Fibroblast of skin of right quadriceps (primary cell): ENCODE measurements at places on chromosomes 7 and 10.

- no peak for DNase-seq
These were observed 169.4 kb downstream of the LRMDA start for GRCh38 chr10:75600833-75601232.

DNA sequence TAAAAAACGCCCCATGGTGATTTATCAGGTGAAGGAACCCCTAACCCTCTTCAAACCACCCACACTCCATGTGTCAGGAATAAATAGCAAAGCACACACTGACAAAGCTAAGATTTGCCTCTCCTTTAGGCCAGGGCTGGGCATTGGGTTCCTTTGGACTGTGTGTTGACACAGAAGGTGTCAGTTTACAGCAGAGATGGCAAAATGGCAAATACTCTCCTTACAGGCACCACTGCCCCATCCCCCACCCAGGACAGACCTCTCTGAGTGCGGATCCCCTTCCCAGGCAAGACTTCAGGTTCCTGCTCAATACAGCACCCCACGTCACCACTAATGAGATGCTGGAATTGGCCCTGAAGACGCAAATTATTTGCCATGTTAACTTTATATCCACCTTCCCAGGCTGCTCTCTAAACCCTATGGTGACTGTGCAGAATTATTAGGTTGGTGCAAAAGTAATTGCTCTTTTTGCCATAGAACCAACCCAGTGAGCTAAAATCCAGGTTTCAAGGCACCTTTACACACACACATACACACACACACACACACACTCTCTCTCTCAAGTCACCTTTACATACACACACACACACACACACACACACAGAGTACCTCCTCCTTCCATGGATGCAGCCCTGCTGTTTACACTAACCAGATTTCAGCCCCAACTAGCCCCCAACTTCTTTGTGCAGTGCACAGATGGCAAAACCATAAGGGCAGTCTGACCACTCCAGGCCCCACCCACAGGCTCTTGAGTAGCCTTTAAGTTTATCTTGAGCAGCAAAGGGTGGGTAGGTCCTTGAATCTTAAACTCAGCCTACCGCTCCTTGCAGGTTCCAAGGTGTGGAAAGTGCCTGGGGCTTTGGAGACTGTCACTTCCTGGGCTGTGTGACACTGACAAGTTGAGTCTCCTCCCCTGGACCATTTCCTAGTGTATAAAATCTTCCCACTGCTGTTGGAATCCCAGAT, 4.0 kb upstream of the ZCCHC24 start:
- no peak for DNase-seq

DNA sequence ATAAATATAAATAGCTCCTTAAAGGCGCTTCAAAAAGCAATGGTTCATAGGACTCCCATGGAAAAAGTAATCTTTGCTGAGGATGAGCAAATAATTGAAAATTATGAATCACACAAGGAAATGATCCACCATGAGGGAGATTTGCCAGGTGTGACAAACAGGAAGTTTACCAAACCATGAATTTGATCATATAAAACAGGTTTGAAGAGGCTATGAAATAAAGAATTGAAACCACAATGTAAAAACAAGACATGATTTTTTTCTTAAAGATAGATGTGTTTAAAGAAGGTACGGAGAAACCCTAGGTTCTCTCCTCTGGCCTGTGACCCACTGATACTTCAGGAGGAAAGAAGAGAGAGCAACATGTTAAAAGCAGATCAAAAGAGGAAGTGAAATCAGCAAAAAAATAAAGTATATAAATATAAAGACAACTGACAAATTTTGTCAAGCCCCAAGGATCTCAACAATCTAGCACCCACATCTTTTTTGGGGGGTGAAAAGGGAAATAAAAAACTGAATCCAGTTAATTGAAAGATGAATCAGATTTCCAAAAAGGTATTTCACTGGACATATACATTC, 111.3 kb upstream of the ASAH2 start:
- no peak for DNase-seq

DNA sequence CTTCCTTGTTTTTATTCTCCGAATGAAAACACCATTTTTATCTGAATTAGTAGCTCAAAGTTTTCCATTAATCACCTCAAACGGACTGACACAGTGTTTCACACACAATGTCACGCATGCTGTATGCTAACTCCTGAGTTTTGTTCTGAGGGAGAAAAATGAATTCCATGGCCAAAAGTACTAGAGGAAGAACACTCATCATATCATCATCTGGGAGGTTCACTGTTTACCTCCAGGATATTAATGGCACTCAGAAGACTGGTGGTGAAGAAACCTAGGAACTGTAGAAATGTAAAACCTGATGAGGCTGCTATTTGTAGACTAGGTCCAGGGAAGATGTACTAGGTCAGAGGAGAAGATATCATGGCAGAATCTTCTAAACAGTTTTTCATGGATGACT, 395.6 kb upstream of the ETV1 start:
- DNase-seq, result no peak

GRCh38 chr7:42198296-42198695, 38.7 kb downstream of the GLI3 start:
- no peak for DNase-seq

- DNase-seq, result no peak
These were observed 12.1 kb upstream of the STK17A start for GRCh38 chr7:43570688-43571365.

GRCh38 chr10:60105295-60105695, 198.9 kb upstream of the CCDC6 start:
- DNase-seq, result peak; percentile 44

DNA sequence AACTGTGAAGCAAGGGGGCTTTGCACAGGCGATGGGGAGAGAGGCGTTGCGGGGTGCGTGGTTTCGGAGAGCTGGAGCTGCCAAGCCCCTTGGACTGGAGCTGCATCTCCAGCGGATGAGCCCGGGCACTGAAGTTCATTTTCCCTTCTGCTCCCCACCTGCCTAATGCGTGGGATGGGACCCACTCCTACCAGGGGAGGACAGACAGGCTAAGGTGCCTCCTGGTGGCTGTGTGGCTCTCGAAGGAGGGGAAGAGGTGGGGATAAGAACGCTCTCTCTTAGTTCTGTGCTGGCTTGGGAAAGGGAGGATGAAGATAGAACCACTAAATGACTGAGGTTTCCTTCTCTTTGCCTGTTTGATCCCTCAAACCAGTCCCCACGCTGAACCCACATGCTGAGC, 177.6 kb upstream of the PITRM1 start:
- no peak for DNase-seq

DNA sequence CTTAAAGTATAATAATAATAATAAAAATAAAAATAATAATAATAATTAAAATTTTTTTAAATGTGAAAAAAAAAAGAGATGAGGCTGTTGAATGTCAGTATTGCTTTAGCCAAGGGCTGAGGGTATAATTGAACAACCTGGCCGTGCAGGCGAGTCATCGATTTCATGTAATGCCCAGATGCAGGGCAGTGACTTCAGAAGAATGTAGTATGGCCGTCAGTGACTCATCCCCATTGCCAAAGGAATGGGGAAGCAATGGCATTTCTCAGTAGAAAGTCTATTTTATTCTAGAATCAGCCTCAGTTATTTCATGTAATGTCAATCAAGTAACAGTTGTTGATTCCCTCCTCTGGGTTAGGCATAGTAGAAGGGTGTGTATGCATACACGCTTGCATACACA, 516.4 kb downstream of the GLRX3 start:
- DNase-seq, result no peak

DNA sequence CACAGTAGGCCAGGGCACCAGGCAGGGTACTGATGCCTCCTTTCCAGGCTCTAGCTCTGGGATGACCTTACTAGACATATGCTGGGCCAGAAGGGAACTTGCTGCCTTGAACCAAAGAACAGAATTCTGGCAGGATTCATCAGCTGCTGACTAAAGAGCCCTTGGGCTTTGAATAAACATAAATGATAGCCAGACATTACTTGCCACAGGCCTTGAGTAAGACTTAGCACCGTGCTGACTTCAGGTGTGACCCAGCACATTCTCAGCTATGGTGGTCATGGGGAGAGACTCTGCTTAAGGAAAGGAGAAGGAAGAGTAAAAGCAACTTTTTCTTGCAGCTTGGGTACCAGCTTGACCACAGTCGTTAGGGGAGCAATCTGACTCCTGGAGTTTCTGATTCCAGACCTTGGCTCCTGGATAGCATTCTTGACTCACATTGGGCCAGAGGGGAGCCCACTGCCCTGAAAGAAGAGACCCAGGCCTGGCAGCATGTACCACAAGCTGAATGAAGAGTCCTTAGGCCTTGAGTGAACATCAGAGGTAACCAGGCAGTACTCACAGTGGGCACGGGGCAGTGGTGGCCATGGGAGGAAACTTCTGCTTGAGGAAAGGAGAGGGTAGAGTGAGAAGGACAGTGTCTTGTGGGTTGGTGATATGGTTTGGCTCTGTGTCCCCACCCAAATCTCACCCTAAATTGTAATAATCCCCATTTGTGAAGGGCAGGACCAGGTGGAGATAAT, 926.1 kb upstream of the SORCS1 start:
- DNase-seq, result no peak

DNA sequence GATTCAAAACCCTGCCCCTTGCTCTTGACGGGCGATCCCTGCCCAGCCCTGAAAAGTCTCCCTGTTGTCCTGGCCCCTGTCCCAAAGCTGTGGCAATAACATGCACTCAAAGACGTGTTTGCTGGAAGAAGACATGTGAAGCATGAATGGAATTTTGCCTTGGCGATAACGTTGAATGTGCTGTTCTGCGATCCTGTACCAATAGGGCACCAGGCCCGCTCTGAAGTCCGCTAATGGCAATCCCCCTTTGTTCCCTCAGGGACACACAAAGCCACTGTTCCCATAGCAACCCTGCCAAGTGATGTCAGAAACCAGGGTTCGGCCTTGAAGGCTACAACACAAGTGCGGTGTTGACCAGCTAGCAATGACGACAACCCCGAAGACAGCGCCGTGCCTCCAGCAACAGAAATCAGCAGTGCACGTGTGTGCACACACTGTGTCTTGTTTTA, 284.6 kb downstream of the KLF6 start:
- DNase-seq, result peak; percentile 75

DNA sequence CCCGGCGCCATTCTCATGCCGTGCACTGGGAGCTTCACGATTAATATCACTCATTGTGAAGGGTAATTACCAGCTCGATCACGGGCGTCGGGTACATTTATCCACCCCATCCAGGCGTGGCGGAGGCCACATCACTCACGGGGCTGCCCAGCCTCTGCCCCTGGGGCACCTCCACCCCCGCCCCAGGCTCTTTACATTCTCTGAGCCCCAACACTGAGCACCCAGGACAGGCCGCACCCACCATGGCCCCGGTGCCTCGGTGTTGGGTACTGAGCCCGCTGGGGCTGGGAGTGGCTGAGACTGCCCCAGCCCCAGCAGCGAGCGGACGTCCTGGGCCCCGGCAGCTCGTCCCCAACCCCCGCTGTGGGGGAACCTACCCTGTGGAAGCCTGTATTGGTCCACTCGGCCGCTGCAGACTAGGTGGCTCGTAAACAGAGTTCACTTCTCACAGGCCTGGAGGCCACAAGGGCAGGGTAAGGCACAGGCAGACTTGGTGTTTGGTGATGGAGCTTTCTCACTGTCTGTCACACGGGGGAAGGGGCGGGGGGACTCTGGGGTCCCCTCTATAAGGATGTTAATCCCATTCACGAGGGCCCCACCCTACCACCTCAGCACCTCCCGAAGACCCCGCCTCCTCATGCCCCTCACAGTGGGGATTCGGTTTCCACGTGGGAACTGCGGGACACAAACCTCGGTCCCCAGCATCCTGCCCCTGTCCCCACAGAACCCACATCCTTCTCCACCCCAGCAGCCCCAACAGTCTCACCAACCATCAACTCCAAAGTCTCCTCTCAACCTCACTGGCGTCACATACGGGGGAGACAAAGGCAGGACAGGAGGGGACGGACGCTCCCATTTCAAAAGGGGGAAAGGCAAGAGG, 184.1 kb downstream of the ELFN1 start:
- no peak for DNase-seq

GRCh38 chr7:46220066-46220630, 299.1 kb upstream of the IGFBP3 start:
- peak; percentile 69 for DNase-seq

GRCh38 chr7:37105762-37106161, 342.9 kb downstream of the ELMO1 start:
- no peak for DNase-seq

DNA sequence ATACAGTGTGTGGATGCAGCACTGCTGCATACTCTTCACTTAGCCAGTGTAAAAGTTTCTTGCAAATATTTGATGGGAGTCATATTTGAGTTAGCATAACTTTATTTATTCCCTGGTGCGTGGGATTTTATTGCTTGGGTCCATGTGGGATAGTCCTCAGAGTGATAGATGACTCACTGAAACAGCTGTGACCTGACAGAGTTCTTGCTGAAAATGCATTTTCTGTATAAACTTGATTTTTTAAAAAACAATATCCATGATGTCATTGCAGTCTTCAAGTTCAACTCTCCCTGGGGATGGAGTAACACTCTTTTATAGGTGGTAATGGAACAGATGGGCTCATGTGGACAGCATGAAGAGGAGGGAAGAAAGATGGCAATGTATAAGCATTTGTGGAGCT, 310.0 kb downstream of the PPP1R3A start:
- DNase-seq, result no peak

DNA sequence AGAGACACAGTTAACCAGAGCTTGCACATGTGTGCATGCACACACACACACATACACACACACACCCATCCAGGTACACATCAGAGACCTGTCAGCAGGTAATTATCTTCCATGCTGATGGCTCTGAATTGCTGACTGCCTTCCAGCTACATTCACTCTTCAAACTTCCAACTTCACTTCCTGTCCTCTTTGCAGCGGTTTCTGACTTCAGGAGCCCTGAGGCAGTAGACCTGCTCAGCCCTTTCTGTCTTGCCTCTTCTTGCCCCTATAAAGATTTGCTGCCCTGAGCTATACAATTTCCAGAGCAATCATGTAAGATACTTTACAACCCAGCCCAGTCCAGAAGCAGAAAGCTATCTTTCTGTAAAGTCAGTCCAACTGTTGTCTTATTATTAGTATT, 310.2 kb downstream of the FGFR2 start:
- DNase-seq, result no peak

DNA sequence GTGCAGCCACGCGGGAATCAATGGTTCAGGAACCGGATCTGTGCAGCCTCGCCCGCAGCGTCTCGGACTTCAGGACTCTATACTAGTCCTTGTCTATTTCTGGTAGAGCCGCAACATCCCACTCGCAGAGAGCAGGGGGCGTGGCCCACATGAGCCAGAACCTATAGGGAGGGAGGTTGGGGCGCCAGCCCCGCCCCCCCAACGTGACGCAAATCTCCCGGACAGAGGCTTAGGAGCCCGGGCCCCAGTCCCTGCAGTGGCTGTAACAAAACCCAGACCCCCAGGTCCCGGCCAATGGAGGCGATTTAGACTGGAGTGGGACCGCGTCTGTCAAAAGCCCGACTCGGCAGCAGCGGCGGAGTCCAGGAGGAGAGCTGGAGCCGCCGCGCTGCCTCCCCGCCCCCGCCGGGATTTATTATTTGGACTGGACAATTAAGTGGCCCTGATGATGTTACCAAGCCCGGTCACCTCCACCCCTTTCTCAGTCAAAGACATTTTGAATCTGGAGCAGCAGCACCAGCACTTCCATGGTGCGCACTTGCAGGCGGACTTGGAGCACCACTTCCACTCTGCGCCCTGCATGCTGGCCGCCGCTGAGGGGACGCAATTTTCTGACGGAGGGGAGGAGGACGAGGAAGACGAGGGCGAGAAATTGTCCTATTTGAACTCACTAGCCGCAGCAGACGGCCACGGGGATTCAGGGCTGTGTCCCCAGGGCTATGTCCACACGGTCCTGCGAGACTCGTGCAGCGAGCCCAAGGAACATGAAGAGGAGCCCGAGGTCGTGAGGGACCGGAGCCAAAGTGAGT, at the start of gene NKX2-3:
Gene NKX2-3 (plus strand): TSS at position 256 of the 809 bp plus-strand sequence. CDS start 190 bp downstream, at position 446.
- DNase-seq, result peak; percentile 46
